Lung microvascular endothelial cell (primary cell): ENCODE measurements at places on chromosomes 6 and 20.

DNA sequence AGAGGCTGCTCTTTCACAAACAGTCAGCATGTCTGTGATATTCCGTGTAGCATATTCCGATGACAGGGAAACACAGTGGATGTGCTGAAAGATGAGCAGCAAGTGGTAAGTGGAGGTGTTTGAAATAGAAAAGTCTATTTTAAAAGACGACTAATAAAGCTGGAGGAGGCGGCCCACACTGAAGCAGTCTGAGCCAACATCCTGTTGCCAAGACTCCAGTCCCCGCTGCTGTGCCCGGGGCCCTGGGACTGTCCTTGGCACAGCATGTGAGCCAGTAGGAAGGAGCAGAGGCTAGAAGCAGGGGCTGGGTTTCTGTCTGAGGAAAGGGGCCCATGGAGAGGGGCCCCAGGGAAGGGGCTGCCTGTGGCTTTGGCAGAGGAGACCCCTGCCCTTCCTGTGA, 351.5 kb upstream of the CHD6 start:
- no peak for DNase-seq

DNA sequence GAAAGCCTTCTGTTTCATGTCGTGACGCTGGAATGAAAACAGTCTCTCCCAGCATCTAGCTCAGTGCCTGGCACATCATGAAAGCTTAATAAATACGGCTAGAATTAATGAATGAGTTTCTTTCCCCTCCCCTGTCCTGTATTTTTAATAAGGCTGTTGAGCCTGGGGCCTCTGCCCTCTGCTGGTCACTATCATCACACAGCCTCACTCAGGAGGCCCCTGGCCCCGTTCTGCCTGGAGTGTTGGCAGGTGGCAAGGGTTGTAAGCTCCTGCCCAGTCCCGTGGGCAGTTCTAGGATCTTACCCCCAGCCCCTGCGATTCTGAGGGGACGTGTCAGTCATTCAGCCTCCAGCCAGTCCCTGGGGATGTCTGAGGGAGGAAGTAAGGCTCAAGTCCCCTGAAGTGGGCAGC, 41.4 kb downstream of the PHACTR3 start:
- no peak for DNase-seq

DNA sequence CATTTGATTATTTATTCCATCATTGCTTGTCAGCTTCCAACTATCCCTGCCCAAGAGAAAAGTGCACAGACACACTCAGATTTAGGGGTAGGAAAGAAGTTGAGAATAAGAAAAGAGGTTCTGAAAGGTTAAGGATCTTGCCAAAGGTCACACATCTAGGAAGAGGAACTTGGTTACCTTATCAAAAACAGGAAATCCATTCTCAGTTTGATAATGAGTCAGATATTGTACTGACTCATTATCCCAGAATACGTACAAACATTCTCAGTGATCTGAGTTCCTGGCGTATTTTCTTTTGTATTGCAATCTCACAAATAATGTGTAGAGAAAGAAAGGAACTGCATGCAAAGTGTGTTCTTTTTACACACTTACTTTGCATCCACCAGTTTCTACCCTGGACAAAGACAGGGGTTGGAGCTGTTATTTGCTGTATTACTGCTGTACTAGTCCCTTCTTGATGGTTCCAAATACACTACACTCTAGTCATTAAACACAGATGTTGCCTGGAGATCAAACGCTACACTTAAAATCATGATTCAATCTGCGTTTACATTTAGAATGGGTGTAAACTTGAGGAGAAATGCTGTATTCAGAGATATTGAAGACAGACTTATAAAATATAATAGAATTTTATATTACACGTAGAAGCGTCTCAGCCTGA, 545.7 kb downstream of the PRKN start:
- DNase-seq = no peak

DNA sequence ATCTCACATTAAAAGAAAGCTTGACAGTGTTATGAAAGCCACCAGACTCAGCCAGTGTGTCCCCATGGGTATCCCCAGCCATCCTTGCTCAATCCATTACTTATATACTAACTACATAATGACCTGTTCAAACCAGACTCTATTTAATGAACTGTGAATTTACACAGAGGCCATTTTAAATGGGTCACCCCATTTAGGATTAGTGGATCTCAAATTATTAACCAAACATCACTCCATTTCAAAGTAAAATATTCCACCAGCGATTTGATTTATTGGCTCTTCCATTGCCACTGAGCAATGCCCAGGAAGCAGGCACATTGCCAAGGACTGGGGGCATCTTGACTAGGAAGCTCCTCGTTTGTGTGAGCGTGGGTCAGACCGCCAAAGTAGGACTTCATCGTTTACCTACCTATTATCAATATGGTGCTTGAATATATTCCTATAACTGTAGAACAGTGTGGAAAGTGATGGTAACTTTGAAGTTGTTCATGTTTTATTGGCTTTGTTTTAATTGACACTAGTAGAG, 15.5 kb upstream of the NPEPL1 start:
- DNase-seq = no peak

DNA sequence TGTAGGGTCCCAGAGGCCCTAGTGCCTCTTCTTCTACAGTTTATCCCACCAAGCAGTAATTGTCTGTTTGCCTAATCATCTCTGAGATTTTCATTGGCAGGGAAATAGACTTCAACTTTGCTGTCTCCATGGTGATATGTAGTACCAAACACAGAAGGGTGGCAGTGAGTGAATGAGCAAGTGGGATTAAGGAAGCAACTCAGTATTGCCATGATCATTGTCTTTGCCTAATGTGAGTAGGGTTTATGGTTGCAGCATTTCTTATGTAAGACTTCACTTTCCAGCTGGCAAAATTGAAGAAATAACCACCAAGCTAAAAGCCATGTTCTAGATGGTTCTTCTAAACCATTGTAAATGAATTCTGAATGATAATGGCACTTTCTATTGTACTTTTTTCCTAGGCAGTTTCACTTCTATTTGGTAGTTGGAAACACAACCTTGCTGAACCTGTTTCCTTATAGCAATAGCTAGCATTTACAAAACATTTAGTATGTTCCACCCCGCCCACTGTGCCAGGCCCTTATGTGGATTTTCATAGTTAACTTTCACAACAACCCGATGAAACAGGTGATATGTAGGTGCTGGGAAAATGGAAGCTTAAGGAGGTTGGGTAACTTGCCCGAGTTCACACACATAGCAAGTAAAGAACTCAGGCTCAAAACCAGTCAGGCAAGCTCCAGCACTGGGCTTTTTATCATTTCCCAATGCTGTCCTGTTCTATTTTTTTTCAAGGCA, 32.0 kb downstream of the ZC2HC1B start:
- no peak for DNase-seq

DNA sequence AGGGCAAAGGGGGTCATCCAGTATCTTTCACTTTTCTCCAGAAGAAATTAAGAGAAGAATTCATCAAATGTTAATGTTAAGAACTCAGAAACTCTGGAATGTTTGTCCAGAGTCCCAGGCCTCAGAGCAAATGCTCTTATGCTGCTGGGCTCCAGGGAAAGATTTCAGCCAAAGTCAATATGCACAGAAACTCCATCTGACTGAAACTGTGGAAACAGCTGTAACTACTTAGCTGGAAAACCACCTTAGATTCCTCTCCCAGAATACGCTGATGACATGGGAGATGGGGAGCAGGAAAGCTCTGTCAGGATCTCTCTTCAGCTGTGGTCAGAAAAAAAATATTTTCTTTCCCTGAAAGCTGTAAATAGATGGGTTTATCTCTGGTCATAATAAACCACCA, 559.6 kb downstream of the RFPL4B start:
- no peak for DNase-seq

DNA sequence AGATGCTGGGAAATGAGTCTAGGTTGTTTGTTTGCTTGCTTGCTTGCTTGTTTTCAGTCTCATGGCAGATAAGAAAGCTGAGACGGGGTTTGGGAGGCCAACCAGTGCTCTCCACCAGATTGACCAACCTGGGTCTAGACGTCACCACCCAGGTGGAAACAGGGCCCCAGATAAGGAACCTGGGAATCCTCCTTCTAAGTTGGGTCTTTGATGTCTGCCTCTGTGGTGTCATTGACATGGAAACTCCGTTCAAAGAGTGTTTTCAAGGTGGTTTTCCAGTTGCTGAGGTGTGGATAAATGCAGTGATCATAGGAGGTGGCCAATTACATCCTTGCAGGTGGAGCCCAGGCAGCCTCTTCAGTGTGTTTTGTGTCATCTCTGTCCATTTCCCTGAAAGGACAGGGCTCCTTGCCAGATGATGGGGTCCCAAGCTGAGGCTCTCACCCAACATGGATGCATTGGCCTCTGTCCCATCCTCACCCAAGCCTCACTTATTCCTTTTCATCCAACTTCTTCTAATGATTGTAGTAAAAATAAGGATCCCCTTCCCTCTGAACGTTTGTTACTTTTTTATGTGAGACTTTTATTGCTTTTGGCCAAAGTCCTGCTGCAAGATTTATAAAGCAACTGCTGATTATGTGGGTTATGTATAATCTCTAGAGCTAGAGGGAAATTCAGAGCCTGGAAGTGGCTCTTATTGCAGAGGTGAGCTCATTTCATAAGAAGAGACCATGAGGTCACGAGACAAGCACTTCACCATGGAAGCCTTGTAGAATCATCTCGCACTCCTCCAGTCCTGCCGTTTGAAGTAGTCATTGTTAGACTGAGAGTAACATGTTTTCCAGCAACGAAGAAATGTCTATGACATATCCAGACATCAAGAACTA, 32.0 kb upstream of the SYNDIG1 start:
- DNase-seq = no peak

DNA sequence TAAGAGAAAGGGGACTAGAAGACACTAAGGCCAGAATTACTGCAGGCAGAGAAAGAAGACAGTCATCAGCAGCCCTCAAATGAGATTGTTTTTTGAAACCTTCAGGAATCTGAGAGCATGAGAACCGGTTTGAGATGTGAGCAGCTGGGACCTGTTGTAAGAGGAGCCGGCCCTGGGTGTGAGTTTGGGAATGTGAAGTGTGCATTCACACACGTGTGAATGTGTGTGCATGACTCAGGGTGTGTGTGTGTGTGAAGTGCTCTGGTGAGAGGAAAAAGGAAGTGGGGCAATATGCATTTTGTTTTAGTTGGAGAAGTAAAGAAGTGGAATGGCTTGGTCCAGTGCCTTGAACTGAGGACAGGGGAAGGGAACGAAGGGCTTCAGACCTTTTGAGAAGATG, 4.3 kb downstream of the SCUBE3 start:
- DNase-seq = no peak

DNA sequence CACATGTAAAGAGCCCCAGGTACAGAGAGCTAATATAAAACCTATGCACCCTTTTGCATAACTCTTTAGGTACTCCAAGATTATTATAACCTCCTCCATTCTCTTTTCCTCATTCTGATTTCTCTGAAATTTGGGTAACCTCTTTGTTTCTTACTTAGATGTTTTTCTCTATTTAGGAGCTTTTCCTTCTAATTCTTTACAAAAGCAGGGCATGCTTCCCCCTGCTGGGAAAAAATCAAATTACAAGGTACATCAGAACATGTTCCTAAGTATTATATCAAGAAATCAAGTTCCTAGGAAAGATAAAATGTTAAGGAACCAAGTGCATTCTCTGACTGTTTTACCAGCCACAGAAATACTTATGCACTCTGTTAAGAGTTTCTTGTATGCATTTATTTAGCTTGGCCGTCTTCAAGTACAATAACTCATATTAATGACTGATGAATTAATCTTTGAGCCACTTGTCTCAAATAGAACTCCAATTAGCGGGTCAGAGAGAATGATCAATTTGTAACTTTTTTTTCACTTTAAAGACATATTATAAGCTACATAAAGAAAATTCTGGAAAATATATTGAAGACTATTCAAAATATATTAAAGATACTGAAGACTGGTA, 2.1 kb downstream of the KHDRBS2 start:
- DNase-seq = peak; percentile 7

GRCh38 chr20:59182401-59183044, 18.9 kb downstream of the ZNF831 start:
- DNase-seq = no peak

DNA sequence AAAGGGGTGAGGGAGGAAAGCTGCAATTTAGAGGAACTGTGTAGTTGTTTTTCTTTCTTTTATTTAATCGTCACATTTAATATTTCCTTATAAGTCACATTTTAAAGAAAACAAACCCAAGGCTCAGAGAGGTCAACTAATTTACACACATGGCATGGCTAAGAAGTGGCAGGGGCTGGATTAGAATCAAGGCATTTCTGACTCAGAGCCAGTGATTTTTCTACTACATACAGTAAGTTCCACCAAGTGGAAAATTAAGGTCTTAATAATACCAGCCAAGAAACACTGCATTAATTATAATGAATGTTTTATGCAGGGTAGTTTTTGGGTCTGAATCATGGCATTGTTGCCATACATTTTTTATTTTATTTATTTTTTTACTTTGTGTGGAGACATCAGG, 607.7 kb upstream of the CITED2 start:
- DNase-seq = no peak

DNA sequence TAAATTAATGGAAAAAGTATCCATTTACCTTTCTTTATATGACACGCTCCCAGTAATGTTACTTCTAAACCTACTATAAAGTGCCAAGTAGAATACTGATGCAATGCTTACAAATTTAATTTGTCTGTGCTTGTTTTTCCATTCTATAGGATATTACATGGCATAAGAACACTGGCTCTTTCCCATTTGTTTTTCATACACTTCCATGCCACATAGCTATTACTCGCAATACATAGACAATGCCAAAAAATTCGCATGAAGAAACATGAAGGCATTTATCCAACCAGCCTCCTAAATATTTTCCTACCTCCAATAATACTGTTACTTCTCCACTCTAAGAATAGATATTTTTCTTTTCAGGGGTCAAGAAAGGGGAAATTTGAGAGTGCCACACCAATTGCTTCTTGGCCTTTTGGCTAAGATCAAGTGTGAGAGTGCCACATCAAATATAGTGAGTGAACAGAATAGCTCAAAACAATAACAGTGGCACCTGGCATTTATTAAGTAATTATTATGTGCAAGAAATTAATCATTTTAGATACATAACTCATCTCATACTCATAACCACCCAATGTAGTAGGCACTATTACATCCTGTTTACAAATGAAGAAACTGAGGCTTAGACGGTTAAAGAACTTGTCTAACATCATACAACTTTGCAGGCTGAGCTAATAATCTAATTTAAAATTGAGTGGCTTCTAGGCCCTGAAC, 845 bp upstream of the DST start:
- DNase-seq = no peak

- DNase-seq = no peak
Observed at GRCh38 chr6:18359237-18359885, 27.8 kb upstream of the RNF144B start.

GRCh38 chr6:152189736-152190135, 382.3 kb downstream of the ESR1 start:
- no peak for DNase-seq

- no peak for DNase-seq
Observed at GRCh38 chr6:4858194-4859015, 82.2 kb downstream of the CDYL start.

GRCh38 chr6:11043961-11044711, at the start of gene ELOVL2:
Gene ELOVL2 (minus strand): TSS chr6:11044305. CDS start chr6:11044230, 75 bp downstream.
- peak; percentile 42 for DNase-seq

DNA sequence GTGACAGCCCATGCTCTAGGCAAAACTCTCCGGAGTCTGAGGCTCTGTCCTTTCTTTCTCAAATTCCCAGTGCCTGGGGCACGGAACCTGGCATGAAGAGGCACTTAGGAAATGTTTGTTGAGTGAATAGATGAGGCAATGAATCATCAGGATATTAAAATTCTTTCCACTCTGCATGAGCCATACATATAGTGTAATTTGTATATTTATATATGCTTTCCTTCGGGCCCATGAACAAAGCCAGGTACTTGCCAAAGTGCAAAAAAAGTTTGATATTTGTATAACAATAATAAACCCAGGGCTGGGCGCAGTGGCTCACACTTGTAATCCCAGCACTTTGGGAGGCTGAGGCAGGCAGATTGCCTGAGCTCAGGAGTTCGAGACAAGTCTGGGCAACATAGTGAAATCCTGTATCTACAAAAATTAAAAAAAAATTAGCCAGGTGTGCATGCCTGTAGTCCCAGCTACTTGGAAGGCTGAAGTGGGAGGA, 212.3 kb upstream of the ZNF217 start:
- DNase-seq = peak; percentile 63
